ENCODE measurements at places on chromosomes 12 and 14. TPM values are rescaled to one million over a fixed set of nuclear protein-coding genes. Genes with fewer than 3 reads are reported as not detected.

Gene CLEC1B
- total RNA-seq = not detected

Gene EXOC3L4
- not detected for total RNA-seq

Gene TROAP
- 99.1 TPM for total RNA-seq

Gene C14orf180
- total RNA-seq = not detected

Gene PMCH
- total RNA-seq = not detected

Gene SLC10A1
- total RNA-seq = not detected

Gene KLHL33
- total RNA-seq = 0.05 TPM

Data from HCT116 (cell line).